ENCODE measurements at places on chromosomes 7 and 10. TPM values are rescaled to one million over a fixed set of nuclear protein-coding genes. Genes with fewer than 3 reads are reported as not detected.

- no peak for DNase-seq
Measured at GRCh38 chr10:56123247-56123646, 237.8 kb downstream of the ZWINT start.

INMT gene
- under 0.01 TPM for total RNA-seq

GRCh38 chr10:101617824-101618568 is 29.9 kb downstream of the DPCD start:
- DNase-seq = no peak

NAPEPLD gene
- total RNA-seq = 3.0 TPM
